ENCODE measurements at places on chromosomes 1 and 21.
A peak's percentile ranks its signal among the peaks of the same experiment; 100 is the strongest.

GRCh38 chr21:36147911-36148310, 8.7 kb upstream of the DOP1B start:
- DNase-seq, result no peak

DNA sequence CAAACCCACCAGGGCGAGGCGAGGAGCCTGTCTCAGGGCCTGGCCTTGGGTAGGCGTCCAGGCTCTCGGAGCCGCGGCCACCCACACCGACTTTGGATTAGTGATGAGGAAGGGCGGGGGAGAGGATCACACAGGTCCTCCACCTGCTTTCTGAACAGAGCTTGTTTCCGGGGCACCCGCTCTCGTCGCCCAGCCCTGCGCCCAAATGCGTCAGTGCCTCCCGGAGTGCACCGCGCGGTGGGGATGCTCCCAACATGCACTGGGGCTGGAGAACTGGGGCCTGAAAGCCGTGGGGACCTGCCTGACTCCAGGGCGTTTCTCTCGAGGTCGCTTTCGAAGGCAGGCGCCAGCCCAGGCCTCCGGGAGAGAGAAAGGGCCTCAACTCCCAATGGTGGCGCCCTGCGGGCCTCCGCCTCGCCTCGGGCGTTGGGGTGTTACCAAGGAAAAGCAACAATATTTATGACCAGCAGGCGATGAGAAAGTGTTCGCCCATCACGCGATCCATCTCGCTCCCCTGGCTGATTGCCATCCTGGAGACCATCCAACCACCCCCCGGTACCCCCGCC, 8.9 kb upstream of the LHX8 start:
- no peak for DNase-seq

- DNase-seq, result no peak
These were observed 19.2 kb upstream of the TBX15 start for GRCh38 chr1:119007339-119007669.

DNA sequence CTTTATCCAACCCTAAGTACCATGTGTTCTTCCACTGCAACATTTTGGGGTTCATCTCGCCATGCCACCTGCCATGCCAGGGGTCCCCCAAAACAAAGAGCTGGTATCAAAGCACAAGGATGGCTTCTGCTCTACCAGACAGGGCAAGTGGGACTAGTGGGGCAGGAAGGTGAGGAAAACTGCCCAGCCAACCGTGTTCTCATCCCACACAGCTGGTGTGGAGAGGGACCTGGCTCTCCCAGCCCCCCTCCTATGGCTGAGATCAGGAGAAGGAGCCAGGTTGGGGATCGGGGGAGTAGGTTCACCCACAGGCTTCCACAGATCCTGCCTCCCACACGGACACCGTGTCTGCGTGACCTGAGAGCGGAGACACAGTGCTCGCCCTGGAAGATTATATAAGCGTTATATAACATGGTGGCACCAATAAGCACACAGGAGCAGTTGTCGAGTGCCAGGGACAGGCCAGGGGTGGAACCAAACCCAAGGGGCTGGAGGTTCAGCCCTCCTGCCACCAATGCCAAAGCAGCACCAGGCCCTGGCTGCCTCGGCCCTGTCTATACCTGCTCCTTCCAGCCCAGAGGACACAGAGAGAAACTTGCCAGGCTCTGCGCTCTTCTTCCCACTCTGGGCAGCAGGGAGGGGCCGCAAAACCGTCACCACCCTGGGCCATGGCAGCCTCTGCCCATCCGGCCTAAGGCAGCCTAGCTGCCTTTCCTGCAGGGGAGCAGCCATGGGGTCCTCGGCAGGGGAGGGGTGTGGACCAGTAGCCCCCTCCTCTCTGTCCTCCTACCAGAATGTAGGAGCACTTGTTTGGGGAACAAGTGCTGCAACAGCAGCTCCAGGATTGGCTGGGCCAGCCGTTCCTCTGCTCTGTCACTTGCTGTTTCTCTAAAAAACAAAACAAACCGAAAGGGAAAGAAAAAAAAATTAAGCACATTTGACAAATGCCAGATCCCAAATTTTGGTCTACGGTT, 43.5 kb downstream of the CD34 start:
- peak; percentile 33 for DNase-seq

DNA sequence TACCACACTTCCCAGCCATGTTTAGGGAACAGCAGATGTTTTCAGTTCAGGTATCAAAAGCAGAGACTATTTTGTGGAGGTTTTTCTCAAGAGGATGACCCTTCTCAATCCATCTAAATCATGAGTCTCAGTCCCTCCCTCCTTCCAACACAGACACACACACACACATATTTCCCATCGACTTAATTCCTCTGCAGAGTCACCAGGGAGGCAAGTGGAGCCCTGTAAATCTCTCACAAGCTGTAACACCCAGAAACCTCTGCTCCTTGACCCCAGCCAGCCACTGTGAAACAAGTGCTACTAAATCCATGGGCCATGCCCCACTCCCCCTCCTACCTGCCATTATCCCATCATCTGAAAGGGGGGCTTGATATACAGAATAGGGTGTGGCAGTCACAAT, 10.6 kb upstream of the KCND3 start:
- DNase-seq, result no peak

- no peak for DNase-seq
These were observed 1.6 kb upstream of the RUNX3 start for GRCh38 chr1:24931468-24932231.

DNA sequence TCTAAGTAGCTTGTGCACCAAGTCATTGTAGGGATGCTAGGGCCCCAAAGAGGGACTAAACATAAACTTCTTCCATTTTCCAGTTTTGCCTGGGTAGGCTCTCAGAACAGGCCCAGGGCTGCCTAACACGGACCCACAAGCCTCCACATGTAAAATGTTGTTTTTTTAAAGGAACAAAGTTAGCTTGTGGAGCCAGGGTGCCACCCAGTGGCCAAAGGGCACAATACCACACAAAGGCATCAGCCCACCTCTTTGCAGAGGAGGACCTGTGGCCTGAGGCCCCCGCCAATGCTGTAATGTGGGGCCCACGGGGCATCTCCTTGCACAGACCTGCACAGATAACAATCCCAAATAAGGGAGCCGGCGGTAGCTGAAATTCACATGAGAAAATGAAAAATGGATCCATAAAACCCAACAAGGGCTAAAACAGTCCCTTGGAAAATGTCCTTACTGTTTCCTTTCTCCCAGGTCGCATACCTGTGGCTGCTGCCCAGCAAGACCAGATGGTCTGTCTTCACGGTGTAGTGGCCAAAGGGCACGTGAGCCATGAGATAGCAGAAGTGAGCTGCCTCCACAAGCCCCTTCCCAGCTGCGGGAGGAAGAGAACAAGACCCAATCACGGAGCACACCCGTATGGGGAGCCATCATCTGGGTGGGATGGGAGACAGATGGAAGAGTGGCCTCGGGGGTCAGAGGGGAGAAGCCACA, 23.8 kb downstream of the SEC16B start:
- DNase-seq, result peak; percentile 26

- DNase-seq, result no peak
These were observed 56.3 kb downstream of the DDR2 start for GRCh38 chr1:162688521-162688920.

GRCh38 chr1:177209357-177209756, 38.6 kb downstream of the BRINP2 start:
- DNase-seq, result no peak

DNA sequence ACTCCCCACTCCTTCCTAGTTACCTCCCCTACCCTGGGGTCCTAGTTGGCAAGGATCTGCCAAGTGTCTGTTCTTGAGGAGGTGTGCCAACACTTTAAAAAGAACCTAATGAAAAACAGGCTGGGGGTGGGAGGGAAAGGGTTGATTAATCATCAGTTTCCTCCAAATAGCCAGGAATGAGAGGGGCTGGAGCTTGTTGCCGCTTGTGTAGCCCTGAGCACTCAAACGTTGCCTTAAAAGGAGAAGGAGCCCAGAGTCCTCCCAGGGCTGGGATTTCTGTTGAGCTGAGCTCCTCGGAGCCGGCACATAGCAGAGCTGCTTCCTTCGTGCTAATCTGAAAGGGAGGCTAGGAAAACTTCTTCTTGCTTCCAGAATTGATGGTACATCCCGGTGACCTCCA, 15.9 kb downstream of the SHISA4 start:
- DNase-seq, result no peak

- no peak for DNase-seq
These were observed 21.1 kb downstream of the GLUL start for GRCh38 chr1:182370532-182370931.

DNA sequence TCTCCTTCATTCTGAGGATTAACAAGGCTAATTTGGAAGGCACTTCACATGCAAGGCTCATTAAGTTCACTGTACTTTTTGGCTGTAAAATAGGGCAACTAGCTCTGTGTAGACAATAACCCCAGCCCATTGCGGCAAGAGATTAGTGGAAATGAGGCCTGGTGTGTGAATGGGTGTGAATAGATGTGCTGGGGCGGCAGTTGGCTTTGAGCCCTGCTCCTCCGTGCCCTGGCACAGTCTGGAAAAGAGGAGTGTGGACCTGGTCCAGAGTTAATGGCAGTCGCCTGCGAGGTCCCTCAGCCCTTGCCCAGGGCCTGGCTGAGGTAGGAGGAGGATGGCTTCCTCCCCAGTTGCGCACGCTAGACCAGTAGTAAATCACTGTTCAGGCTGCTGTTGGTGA, 4.8 kb downstream of the KISS1 start:
- no peak for DNase-seq

GRCh38 chr1:180898441-180899219, 14.1 kb upstream of the KIAA1614 start:
- no peak for DNase-seq

- no peak for DNase-seq
These were observed 675.5 kb upstream of the CXADR start for GRCh38 chr21:16837321-16837720.

DNA sequence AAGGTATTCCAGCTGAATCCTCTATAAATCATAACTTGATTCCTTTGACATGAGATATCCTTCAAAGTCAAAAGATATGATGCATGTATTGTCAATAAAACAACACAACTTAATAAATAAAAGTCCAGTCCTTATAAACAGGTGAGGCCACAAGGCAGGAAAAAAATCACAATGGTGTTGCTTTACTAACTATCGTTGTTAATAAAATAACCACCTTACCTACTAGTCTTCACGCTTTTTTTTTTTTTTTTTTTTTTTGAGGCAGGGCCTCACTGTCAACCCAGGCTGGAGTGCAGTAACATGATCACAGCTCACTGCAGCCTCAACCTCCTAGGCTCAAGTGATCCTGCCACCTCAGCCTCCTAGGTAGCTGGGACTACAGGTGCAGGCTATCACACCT, at the start of gene TMEM81:
TMEM81 (minus strand) TSS at position 101 of the 400 bp plus-strand sequence. CDS start 140 bp downstream, outside the sequence.
- no peak for DNase-seq

GRCh38 chr1:53899206-53899628, 5.2 kb downstream of the DIO1 start:
- DNase-seq, result no peak

DNA sequence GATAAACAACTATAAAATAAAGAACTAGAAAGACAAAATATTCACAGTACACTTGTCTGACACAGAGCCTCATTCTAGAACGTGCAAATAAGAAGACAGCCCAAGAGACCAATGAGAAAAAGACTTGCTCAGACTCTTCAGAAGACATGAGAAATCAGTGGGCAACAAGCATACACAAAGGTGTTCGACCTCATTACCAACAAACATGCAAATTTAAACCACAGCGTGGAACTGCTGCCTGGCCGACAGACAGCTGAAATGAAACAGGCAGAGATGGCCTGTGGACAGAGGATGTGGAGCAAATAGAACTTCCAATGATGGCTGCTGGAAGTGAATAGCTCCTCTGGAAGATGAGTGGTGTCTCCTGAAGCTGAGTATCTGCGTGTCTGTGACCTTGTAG, 22.4 kb upstream of the COL6A1 start:
- no peak for DNase-seq

DNA sequence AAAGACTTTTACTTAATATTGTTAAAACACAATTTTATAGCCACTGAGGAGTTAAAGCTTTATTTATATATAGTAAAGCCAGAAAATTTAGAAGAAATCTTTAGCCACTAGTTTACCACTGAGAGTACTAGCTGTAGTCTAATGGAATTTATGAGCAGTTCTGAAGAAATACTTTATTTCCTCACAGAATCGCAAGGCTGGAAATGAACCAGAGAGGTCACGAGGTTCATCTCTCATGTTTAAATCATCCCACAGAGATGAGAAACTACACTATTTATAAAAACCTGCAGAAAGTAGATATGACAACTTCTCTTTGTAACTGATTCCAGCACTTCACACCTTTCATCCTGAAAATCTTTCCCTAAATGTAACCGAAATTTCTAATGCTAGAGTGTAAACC, 26.0 kb downstream of the ADGRL4 start:
- DNase-seq, result no peak

DNA sequence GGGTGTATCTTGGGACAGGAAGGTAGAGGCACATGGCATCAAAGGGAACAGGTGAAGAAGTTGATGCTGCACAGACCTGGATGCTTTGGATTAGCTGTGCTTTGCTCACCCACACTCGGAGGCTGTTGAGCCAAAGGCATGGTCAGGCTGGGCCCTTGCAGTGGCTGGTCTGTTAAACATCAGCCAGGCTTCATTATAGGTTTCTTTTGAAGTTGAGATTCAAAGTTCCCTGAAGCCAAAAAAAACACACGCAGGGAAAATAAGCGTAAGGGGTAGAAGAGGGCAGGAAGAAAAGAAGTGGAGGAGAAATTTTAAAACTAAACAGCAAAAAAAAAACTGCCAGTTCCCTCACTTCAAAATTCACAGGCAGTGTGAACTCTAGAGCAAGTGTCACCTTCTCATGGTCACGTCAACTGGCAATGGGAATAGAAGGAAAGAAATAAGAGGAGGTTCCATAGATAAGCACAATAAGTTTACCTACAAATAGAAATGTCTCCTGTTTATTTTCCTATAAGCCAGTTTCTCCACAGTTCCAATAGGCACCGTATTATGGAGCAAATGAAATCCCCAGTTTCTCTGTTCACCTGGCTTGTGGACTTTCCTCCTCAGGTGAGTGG, 139.5 kb downstream of the PAPPA2 start:
- no peak for DNase-seq

GRCh38 chr1:93822730-93823425, 56.1 kb downstream of the DNTTIP2 start:
- no peak for DNase-seq

DNA sequence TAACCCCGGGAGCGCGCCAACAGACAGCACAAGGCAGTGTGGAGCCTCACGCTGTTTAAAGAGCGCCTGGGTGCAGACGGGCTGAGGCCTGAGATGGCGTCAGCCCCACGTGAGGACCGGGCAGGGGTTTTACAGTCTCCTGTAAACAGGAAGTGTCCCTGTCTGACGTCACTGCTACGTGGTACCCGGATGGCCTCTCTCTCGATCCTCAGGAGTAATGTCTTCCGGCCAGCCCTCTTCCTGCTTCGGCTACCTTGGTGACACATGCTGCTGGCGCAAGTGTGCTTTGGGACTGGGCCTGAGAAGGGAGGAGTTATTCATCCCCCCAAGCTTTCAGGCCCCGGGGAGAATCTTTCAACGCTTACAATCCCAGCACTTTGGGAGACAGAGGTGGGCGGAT, 41.2 kb downstream of the CNST start:
- no peak for DNase-seq

- no peak for DNase-seq
These were observed 132.2 kb downstream of the CASZ1 start for GRCh38 chr1:10664251-10664650.

All from activated naive CD8-positive, alpha-beta T cell treated with anti-CD3 and anti-CD28 coated beads for 36 hours (primary cell).